NCI-H2029 (cell line): ENCODE measurements at places on chromosomes 2 and 18.

DNA sequence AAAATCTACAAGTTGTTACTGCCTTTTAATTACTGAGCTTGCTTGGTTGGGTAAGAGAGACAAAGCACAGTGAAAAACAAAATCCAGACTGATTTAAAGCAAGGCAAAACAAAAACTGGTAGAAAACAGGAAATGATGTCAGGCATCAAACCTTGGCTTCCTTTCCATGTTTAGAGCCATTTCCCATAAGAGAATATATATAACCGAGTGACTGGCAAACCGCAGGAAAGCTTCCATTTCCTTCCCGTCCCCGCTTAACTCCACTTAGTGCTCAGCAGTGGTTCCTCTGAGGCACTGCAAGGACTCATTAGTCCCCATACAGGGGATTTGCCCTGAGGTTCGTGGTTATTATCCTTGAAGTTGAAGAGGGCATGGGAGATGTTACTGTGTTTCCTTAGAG, 446.3 kb downstream of the LPIN1 start:
- DNase-seq = no peak

DNA sequence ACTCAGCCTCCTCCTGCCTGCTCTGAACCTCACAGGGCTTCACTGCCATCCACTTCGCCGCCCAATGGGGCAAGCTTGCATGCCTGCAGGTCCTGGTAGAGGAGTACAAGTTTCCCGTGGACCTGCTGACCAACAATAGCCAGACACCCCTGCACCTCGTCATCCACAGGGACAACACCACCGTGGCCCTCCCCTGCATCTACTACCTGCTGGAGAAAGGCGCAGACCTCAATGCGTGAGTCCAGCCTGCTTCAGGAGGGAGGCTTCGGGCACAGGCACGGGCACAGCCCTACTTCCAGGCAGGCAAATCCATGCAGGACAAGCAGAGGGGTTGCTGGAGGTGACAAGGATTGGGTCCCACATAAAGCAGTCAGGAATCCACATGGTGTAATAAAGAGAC, 1.2 kb downstream of the ANKRD53 start:
- no peak for DNase-seq

- no peak for DNase-seq
Observed at GRCh38 chr2:234025466-234025865, 25.0 kb upstream of the SPP2 start.

DNA sequence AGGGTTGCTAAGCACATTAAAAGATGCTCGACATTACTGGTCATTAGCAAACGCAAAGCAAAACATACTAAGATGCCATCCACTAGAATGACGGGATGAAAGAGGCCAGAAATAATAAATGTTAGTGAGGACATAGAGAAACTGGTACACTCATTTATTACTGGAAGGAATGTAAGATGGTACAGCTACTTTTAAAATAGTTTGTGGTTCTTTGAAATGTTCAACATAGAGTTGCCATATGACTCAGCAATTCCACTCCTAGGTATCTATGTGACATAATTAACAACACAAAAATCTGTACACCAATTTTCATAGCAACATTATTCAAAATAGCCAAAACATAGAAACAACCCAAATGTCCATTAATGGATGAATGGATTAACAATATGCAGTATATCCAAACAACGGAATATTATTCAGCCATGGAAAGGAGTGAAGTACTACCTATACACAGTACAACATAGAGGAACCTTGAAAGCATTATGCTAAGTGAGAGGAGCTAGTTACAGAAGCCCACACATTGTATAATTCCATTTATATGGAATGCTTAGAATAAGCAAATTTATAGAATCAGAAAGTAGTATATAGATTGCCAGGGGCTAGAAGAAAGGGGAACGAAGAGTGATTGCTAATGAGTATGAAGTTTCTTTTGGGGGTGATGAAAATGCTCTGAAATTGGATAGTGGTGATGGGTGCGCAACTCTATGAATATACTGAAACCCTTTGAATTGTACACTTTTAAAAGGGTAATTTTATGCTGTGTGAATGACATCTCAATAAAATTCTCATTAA, 61.9 kb upstream of the IL1R1 start:
- no peak for DNase-seq

DNA sequence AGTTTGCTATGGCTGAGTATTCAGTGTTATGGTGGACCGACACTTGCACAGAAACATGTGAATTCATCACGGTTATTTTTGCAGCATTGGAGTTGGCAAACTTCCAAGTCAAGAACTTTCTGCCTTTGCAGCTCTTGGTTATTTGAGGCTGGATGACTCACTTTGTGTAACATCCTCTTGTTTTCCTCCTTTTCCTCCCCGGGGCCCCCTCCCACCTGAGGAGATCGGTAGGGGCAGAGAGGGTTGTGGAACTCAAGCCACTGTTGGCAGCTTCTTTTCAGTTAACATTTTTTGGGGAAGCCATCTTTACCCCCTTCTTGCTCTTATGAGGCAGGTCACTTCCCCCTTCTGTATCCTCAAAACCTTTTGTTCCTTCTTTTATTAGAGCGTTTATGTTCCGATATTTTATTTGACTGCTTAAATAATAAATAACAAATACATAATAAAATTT, 48.6 kb downstream of the DDX1 start:
- DNase-seq = no peak

DNA sequence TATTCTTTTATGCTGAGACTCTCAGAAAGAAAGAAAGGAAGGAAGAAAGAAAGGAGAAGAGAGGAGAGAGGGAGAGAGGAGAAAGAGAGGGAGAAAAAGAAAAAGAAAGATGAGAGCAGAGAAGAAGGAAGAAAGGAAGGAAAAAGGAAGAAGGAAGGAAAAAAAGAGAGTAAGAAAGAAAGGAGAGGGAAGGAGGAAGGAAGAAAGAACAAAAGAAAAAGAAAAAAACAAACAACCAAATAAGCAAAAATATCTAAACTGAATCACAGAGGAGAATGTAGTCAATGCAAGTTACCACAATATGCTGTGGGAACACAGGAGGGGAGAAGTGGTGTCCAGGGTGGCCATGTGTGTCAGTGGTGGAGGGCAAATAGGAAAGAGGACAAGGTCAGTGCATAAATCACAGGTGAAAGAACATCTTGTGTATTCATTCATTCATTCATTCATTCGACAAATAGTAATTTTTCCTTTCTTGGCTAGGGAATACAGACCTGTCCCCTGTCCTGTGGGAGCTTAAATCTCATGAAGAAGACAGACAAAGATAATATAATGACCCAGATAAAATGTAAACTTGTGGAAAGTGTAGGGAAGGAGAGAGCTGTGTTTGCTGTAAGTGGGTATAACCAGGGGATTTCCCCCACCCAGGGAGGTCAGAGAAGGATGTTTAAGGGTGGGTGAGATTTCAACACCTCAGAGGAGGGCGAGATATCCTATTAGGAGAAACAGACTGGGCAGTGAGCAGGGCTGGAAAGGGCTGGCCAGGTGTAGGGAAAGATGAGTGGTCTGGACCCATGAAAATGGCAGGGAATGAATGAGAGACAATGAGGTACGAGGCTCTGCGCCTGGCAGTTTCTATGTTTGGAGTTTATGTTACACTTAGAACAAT, 50.7 kb downstream of the IL1R2 start:
- no peak for DNase-seq

DNA sequence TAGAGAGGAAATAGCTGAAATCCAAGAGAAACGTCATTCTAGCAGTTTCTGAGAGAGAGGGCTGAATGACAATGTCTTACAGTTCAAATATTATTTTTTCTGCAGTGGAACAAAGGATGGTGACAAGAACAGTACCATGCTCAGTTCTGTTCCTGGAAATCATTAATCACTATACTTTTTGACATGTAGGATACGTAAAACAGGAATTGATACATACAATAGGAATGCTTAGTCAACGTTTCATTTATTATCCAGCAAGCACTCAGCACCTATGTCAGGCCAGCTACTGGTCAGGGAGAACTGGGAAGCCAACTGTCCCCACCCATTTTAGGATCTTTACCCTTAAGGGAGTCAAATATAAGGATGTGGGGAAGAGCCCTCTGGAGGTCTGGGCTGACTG, 114.7 kb downstream of the DHRS9 start:
- DNase-seq = no peak

DNA sequence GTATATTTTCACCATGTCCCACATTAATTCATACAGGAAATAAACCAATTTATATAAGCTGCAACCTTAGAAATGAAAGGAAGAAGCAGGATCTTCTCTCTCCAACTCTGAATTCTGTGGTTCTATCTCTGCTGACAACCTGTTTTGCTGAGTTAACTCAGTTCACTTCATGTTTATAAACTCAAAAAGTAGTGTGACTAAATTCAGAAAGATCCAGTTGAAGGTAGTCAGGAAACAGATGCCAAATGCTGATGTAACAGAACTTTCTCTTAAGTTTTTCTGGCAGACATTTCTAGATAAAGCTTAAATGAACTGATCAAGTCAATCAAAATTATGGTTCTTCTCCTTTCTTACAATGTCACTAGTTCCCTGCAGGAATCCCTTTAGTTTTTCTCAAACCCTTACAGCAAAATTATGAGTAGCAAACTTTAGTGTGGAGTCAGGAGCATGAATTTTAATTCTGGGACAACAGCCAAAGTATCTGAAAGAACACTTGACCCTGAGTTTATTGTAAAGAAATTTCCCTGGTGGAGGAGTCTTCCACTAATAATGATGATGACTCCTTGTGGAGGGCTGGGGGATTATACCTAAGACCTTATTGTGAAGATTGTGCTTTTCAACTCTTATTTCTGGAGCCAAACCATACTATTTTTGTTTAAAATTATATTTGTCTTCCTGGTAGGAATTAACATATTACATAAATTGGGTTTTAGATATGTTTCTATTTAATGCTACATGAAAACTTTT, 216.9 kb downstream of the MYO3B start:
- DNase-seq = no peak

- DNase-seq = no peak
Observed at GRCh38 chr2:11377928-11378545, 33.6 kb upstream of the ROCK2 start.

DNA sequence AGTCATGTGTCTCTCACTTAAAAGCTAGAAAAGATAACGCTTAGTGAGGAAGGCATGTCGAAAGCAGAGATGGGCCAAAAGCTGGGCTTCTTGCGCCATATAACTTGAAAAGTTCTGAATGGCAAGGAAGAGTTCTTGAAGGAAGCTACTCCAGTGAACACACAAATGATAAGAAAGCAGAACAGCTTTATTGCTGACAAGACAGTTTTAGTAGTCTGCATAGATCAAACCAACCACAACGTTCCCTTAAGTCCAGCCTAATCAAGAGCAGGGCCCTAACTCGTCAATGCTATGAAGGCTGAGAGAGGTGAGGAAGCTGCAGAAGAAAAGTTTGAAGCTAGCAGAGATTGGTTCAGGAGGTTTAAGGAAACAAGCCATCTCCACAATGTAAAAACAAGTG, 55.7 kb downstream of the GALNT1 start:
- DNase-seq = no peak

DNA sequence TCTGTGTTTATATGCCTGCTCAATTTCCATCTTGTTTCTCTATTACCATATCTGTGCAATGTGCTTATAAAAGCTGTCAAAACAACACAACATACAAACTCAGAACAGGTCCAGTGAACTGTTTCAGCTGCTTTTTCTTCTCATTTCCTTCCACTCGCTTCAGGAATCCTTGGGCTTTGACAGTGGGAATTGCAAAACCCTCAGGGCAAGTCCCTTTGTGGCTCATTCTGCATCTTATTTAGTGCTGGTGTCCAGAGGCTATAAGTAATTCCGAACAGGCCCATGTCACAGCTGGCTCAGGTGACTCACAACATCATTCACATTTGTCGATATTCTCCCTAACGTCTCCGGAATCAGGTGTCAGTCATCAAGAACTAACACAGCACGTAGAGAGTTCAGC, 309.9 kb upstream of the ZNF521 start:
- DNase-seq = no peak

GRCh38 chr2:88549616-88550292, 77.5 kb downstream of the EIF2AK3 start:
- no peak for DNase-seq

- DNase-seq = no peak
Observed at GRCh38 chr2:128437204-128437565, 118.5 kb upstream of the HS6ST1 start.

DNA sequence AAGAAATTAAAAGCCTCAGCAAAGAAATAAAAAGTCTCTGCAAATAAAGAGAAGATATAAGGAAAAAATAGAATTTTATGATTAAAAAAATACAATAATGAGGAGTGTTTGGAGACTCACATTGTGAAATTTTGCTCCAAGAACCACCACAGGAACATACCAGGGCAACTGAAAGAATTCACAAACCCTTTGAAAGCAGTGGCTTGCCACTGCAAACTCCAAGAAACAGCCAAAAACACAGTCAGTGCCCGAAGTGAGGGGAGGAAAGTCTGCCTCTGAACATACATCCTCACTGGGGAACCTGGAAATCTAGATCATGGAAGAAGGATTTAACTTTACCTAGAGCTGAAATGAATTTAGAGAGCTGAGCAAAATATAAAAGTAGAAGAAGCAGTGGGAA, 33.1 kb downstream of the EVA1A start:
- DNase-seq = no peak

GRCh38 chr2:45011621-45012602, 2.7 kb upstream of the SIX2 start:
- DNase-seq = no peak

- no peak for DNase-seq
Observed at GRCh38 chr18:5726011-5726410, 169.3 kb downstream of the TMEM200C start.

DNA sequence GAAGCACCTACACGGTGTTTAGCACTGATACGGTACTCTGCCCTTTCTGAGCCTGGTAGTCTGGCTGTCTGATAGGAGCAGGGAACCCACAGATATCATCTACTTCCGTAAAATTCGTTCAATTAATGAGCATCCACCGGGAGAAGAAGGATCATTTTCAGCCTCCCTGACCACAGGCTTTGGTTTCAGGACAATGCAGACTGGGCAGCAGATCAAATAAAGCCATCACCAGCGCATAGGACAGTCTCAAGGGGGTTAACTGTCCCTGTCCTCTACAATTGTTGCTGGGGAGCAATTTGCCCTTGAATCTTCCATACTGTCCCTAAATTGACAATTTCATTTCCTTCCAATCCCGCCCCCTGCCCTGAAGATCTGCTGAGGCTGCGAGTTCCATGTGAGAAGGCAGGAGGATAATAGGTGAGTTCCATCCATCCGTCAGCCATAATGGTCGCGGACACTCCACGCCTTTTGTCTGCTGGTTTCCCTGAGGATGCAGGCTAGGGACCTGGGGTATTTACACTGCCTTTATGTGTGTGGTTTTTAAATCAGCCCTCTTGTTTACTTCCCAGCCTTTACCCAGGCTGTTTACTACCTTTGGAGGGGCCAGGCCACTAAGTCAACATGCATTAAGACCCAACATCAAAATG, 110.0 kb downstream of the MYCN start:
- DNase-seq = no peak

DNA sequence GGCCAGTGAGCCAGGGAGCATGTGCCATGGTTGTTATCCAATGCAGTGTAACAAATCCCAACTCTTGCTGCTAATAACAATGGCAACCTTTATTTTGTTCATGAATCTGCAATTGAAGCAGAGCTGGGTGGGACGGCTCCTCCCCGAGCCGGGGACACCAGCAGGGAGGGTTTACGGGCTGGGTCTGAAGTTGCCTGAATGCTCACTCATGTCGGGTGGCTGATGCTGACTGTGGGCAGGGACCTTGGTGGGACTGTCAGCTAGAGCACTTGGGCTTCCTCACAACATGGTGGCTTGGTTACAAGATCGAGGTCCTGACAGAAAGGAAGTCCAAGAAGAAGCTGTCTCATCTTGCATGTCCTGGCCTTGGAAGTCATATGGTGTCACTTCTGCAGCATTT, 264.5 kb downstream of the NDUFA10 start:
- no peak for DNase-seq
